ENCODE measurements at places on chromosomes 3 and 15. TPM values are rescaled to one million over a fixed set of nuclear protein-coding genes. Genes with fewer than 3 reads are reported as not detected.

Gene PCCB
- total RNA-seq: 39.5 TPM

Gene CFAP20DC
- total RNA-seq: 0.82 TPM

Gene PRSS50
- not detected for total RNA-seq

Gene GHSR
- not detected for total RNA-seq

Gene GOLGA6D
- not detected for total RNA-seq

Gene CDHR4
- 1.3 TPM for total RNA-seq

Gene SPTSSB
- not detected for total RNA-seq

Gene DNAH1
- total RNA-seq: 1.7 TPM

Gene STRIT1
- total RNA-seq: not detected

Gene SLC24A5
- not detected for total RNA-seq

Gene ACKR2
- total RNA-seq: 0.15 TPM

Gene RBP2
- total RNA-seq: not detected

Gene HRG
- total RNA-seq: not detected

Gene LRRC31
- not detected for total RNA-seq

Gene TBC1D21
- total RNA-seq: not detected

Gene AP2M1
- total RNA-seq: 739 TPM

Gene GOLGA8G
- total RNA-seq: not detected

Gene CCDC9B
- total RNA-seq: 38.0 TPM

Gene OPA1
- 62.5 TPM for total RNA-seq

Gene C3orf22
- not detected for total RNA-seq

Gene EPHB3
- 9.4 TPM for total RNA-seq

Gene ARNT2
- 14.9 TPM for total RNA-seq

Gene GOLGA8R
- 2.8 TPM for total RNA-seq

Gene MUC20
- not detected for total RNA-seq

Gene PTH1R
- 0.15 TPM for total RNA-seq

Gene MLF1
- total RNA-seq: 8.6 TPM

Gene MCCC1
- 13.7 TPM for total RNA-seq

Gene STT3B
- total RNA-seq: 143 TPM

Gene CHSY1
- total RNA-seq: 11.7 TPM
